ENCODE measurements at places on chromosomes 3 and 15.

GRCh38 chr15:22989576-22990477 is 9.7 kb upstream of the CYFIP1 start:
- no peak for DNase-seq

GRCh38 chr15:40322531-40323238 is 807 bp upstream of the INAFM2 start:
- peak; percentile 37 for DNase-seq

DNA sequence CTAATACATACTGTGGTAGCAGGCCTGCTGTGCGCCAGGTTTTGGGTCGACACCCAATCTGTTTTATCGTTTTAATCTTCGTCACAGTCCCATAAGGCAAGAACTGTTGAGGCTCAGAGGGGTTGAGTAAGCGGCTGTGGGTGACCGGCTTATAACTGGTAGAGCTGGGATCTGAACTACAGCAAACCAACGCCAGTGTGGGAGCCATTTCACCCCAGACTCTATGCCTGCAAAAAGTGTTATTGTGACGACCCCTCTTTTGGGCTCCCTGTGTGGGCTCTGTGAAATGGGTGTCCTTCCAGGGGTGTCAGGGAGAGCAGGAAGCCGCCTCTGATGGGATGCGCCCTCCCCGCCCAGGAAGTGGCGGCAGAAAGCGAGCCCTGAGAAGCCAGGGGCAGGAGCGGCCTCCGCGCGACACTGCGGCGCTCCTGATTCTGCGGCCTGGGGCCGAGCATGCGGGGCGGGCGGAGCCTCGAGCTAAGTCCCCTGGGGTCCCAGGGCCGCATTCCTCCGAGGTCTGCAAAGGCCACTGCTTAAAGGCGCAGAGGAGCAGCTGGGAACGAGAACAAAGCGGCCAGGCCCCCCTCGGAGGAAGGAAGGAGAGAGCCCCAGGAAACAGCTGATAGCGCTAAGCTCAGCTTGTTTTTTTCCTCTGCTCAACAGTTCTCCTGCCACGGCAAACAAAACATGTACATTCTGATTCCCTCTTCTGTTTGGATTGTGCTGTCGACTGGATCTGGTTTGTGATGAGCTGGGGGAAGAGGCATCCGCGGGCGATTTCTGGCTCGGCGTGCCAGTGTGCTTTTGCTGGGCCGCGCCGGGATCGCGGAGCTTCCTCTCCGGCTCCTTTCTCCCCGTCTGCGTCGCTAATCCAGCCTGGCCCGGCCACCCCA is 33.9 kb downstream of the GRK7 start:
- no peak for DNase-seq

DNA sequence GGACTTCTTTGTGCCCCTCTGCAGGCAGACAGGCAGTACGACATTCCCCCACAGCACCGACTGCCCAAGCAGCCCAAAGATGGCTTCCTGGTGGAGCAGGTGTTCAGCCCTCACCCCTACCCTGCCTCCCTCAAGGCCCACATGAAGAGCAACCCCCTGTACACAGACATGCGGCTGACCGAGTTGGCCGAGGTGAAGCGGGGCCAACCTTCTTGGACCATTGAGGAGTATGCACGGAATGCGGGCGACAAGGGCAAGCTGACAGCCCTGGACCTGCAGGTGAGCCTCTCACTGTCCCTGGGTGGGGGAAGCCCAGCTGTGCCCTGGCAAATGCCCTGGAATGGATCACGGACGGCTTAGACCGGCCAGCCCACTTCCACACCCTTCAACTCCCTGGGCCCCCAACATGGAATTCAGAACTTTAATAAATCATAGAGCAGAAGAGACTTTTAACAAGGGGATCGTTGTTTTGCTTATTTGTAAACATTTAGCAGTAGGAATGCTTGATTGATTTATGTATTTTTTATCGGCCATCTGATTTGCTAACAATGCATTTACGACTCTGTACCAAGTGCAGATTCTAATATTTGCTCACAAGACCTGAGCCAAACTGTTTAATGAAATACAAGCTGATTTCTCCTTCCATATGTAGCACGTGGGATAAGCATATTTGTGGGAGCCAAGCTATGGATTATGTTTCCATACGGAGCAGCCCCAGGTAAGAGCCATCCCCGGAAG is 31.1 kb downstream of the MINAR1 start:
- no peak for DNase-seq

- DNase-seq: no peak
Measured at GRCh38 chr15:40151499-40151898, 9.4 kb upstream of the BUB1B start.

- no peak for DNase-seq
Measured at GRCh38 chr15:59205839-59206622, 612 bp upstream of the LDHAL6B start.

DNA sequence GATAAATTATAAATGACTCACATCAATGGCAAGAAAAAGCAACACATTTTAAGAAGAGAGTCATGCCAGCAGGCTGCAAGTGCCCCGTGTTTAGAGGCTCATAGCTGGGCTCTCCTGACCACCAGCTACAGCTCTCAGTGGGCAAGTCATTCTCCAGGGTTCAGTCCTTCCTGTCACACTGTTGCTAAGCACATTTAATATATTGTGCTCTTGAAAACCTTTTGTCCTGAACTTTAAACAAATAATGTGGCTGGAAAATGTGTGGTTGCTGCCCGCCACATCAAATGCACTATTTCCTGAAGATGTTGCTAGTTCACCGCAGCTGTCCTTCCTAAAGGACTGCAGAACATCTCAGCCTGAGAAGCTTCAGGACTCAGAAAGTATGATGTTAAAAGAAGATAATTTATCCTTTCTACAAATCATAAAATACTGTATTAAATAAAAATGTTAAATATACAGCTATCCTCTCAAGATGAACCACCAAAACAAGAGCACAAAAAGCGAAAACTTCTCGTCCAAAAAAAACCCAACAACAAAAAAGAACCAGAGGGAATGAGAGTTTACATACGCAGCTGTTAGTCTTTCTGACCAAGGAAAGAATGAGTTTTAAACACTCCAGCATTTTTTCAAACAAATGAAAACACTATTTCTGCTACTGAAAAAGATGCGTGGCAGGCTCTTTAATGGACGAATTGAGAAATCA is 951 bp downstream of the TARS3 start:
- DNase-seq: peak; percentile 26

DNA sequence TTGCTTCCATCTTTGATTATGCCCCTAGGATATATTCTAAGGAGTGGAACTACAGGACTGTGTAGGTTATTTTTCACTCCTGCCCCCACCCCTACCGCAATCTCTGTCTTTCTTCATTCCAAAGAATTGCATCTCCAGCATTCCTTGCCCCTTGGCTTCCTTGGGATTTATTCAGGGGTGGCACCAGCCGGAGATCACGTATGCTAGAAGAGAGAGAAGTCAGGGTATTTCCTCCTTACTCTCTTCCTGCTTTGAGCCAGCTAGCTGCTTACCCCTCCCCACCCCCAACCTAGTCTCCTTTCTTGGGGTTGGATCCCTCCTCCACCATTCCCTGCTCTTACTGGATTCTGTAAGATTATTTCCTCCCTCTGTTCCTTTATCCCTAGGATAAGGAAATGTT is 35.0 kb upstream of the DENND4A start:
- DNase-seq: no peak

DNA sequence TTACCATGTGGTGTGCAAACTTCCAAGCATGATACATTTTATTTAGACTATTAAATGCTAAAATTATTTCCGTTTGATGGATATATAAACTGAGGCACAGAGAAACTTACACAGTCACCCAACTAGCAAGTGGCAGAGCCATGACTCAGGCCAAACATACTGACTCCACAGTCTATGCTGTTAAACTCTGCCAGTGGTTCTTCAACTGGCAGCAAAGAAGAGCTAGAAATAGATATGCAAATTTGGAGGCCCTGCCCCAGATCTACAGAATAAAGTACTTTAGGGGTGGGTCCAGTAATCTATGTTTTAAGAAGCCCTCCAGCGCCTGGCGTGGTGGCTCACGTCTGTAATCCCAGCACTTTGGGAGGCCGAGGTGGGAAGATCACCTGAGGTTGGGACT is 400.0 kb downstream of the FOXP1 start:
- DNase-seq: no peak

DNA sequence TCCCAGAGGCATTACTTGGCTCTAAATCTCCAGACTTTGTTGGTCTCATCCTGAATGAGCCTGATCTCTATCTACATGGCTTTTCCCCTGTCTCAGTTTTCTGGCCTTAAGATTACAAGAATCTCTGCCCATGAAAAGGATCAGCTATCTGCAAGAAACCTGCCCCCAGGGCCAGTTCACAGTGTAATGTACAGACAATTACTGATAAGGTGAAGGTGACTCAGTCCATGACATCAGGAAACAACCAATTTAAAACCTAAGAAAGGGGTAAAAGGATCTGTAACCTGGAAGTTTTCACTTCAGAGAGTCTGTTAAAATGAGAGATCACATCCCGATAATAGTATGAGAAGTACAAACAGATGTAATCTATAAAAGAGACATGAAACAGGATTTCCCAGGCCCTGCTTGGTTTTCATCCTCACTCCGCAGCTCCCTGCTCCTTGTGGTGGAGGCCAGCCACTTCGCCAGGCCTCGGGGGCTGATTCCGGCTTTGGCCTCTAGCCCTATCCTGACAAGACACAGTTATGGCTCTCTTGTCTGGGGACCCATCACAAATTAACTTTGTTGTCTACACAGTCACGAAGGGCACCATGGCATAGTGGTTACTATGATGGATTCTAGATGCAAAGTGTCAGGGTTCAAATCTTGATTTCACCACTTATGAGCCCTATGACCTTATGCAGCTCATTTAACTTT is 136.9 kb downstream of the THSD4 start:
- no peak for DNase-seq

DNA sequence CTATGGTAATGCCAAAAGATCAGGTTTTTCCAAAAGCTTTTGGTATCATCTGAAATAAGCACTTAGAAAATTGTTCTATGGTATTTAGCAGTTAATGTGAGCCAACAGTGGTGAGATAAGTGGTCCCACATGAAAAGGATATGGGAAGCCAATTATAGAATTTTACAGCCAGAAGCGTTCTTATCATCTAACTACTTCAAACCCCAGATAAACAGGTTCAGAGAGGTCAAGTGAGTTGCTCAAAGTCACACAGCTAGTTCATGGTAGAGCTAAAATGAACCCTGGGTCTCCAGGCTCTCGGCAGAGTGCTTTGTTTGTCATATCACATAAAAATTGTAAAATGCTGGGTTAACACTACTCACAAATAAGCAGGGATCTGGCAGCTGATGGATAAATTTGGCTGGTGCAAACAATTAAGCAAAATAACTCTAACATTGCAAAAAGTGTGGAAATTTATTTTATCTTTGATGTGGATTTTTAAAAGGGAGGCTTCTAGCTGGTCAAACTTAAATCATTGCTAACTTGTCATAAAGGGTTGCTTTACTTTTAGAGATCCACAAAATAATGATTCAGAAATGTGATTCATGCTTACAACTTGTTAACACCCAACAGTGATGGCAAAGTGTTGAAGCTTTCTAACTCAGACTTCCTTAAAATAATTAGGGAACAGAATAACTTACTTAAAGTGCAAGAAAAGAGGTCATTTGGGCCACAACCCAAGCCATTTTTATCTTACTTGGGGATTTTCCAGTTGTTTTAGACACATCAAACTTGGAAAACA is 202.8 kb upstream of the TBC1D5 start:
- DNase-seq: no peak

DNA sequence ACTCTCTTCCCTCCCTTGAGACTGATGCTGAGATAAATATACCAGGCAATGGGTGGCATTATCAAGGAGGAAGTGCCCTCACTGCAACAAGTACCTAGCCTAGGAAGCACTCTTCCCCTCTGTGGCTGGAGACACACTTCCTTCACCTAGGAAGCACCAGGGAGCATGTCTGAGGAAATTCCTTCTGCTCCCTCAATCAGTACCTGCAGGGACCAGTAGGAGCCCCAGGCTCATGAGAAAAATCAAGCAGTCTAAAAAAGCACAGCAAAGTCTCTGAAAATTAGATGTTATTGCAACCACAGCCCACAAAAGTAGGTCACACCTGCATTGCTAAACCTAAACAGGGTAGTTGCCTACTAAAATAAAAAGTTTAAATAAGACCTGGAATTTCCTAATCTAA is 78.2 kb upstream of the TRPM1 start:
- DNase-seq: no peak

GRCh38 chr15:34279368-34279767 is 54.6 kb downstream of the EMC4 start:
- DNase-seq: no peak

GRCh38 chr3:61832375-61833229 is 271.2 kb downstream of the PTPRG start:
- no peak for DNase-seq

- DNase-seq: no peak
Measured at GRCh38 chr3:145370870-145371269, 790.1 kb downstream of the PLOD2 start.

DNA sequence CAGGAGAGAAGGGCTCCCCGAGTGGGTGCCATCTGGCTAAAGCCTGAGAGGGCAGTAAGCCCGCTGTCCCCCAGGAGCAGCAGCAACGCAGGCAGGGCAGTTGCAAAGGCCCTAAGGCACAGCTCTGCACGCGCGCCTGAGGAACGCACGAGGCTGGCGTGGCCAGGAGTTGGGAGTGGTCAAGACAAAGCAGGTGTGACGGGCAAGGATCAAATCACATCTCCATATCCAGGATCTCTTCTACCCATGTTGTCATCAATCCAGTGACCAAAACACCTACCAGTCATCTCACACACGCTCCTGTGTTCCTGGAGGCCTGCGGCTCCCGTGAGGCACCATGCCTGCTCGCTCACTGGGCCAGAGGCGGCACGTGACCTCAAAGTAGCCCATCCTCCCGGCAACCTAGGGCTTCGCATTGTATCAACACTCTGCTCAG is 59.5 kb downstream of the ERC2 start:
- DNase-seq: no peak

DNA sequence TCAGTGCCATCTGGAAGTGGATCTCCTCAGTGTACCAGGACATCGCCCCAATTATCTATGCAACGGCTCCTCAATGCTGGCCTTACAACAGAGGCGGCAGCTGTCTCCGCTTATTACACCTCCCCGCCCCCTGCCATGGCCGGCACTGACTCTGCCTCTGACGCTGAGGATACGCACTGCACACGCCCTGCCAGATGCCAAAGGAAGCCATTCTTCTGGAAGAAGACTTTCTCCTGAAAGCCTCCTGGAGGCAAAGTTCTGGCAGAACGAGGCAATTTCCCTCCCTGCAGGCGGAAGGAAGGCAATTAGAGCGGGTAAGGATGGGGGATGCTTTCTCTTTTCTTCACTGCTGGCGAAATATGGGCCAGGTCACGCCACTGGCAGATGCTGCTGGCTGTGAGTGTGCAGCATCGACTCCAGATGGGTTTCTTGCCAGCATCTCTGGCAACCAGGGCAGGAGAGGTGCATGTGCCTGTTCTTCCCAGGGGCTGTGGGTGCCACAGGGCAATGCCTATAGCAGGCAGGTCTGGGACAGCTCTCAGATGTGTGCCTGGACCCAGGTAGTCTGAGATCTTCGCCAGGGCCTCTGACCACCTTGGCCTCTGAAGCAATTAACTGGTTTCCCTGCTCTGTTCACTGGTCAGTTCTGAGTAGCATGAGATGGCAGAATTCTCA is 62.2 kb upstream of the MRPS22 start:
- no peak for DNase-seq

GRCh38 chr15:49902685-49903501 is 216.1 kb downstream of the ATP8B4 start:
- no peak for DNase-seq

GRCh38 chr15:61327019-61327631 is 98.0 kb upstream of the RORA start:
- peak; percentile 51 for DNase-seq

All from NCI-H1417 (cell line).